ENCODE measurements at places on chromosomes 5 and 9.

GRCh38 chr9:2132484-2133082 lies 117.4 kb downstream of the SMARCA2 start:
- no peak for DNase-seq

DNA sequence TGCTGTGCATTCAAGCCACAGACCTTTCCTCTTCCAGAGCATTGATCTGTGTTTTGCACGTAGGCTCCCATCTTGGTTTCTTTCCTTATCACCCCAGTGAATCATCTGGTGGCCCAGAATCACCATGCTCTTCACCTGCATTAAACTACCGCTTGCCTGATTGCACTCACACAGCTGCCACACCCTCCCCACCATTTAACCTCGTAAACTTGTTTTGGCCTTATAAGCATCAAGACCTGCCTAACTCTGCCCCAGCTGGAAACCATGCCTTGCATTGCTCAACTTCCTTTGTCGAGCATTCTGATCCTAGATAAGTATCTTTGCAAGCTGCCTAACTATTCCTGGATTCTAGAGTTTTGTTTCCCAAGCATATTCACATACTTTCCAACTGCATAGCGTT lies 369.6 kb upstream of the SEMA6A start:
- DNase-seq, result no peak

DNA sequence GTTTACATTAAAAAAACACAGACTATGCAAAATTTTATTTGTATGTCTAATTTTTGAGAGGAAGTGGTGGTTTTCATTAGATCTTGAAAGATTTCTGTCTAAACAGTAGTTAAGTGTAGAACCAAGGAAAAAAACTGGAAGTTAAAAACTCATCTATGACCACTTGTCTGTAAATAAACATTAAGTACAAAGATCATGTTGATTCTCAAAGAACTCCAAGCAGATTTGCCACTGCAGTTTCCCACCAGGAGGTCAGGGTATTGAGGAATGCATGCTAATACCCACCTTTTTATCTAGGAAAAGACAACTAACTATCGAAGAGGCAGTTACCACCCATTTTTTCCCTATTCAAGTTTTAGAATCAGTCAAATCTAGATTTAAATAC lies 1.9 kb downstream of the STOM start:
- no peak for DNase-seq

DNA sequence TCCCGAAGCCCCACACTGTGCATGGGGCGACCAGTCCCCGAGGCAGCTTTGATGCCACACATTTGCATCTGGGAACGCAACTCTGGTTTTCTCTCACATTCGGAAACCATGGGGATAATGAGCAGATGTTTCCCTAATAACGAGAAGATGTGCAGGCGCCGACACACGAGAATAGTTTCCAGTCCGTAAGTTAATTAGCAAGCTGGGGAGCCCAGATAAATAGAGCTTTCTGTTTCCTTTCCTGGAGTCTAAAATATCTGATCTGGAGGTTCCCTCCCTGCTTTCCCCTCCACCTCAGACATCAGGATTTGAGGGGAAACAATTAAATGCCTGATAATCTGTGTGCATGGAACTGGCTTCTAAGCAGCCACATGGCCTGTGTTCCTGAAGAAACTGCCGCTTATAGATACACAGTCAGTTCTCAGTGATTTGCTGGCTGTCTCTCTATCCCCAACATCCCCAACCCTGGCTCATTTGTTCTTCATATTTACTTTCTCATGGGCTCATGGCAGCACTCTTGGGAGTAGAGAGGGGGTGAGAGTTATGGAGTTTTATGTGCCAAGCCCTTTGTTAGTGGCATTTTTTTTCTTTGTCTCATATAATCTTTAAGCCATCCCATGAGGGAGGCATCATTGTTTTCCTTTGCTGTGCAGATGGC lies 62.8 kb downstream of the PDZD2 start:
- no peak for DNase-seq

- DNase-seq, result no peak
Observed at GRCh38 chr9:120914953-120915352, 11.6 kb downstream of the TRAF1 start.

- DNase-seq, result no peak
Observed at GRCh38 chr5:153952893-153953292, 85.8 kb downstream of the FAM114A2 start.

- DNase-seq, result no peak
Observed at GRCh38 chr9:37432020-37432419, 9.5 kb downstream of the GRHPR start.

- no peak for DNase-seq
Observed at GRCh38 chr9:88983865-88984542, 7.3 kb upstream of the S1PR3 start.

GRCh38 chr9:88979021-88979420 lies 12.2 kb upstream of the S1PR3 start:
- DNase-seq, result no peak

- DNase-seq, result no peak
Observed at GRCh38 chr9:122562134-122562760, 9.3 kb downstream of the OR1N2 start.

GRCh38 chr9:88998911-88999310 lies 7.6 kb downstream of the S1PR3 start:
- DNase-seq, result no peak

- peak; percentile 93 for DNase-seq
Observed at GRCh38 chr9:127187231-127187956, 65.0 kb upstream of the ANGPTL2 start.

DNA sequence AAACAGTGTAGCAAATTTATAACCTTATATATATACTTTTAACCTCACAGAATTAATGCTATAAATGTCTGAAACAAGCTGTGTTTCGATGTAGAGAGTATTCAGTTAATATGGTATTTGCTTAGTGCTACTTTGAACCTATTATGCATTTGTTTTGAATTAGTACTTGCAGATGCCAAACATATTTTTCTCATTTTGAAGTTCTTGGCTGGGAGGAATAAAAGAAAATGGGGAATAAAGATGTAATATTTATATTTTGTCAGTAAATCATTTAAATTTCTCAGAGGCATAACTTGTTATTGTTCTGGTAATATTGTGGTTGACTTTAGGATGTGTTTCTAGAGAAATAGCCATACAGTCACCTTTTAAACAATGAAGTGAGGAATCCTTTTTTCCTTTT lies 175.9 kb upstream of the IZUMO3 start:
- no peak for DNase-seq

DNA sequence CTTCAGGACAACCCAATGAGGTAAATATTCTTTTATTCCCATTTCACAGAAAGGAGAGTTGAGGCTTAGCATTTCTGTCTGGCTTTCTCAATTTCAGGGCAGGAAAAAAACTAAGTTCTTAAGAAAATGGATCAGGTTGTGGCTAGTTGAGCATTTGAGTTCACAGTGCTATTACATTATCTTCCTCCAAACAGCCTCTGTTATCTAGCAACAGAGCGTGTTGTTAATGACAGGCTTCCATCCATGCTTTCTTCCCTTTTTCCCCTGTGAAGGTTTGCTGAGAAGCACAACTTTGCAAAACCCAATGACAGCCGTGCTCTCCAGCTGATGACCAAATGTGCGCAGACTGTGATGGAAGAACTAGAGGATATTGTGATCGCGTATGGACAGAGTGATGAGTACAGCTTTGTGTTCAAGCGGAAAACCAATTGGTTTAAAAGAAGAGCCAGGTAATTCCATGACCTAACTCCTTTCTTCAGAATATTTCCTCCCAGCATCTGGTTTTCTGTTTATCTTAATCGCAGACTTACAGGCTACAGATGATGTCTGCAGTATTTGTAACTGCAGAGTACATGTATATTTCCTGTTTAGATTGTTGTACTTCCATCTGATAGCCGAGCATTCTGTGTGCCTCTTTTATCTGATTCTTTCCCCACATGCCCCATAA lies 1.5 kb downstream of the THG1L start:
- no peak for DNase-seq

DNA sequence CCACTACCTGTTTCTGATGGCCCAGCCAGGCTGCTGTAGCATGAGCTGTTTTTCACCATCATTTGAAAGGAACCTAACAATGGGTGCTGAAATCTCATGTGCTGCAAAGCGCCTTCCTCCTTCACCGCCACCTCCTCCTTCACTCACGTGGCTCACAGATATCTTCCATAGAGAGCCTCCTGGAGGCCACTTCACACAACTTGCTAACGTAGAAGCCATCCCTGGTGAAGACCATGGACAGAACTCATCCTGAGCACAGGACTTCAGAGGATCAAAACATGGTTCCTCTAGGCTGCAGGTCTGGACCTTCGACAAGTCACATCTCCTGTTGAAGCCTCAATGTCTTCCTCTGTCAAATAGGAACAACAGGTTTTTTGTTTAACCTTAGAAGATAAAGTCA lies 155.5 kb upstream of the RAD23B start:
- no peak for DNase-seq

DNA sequence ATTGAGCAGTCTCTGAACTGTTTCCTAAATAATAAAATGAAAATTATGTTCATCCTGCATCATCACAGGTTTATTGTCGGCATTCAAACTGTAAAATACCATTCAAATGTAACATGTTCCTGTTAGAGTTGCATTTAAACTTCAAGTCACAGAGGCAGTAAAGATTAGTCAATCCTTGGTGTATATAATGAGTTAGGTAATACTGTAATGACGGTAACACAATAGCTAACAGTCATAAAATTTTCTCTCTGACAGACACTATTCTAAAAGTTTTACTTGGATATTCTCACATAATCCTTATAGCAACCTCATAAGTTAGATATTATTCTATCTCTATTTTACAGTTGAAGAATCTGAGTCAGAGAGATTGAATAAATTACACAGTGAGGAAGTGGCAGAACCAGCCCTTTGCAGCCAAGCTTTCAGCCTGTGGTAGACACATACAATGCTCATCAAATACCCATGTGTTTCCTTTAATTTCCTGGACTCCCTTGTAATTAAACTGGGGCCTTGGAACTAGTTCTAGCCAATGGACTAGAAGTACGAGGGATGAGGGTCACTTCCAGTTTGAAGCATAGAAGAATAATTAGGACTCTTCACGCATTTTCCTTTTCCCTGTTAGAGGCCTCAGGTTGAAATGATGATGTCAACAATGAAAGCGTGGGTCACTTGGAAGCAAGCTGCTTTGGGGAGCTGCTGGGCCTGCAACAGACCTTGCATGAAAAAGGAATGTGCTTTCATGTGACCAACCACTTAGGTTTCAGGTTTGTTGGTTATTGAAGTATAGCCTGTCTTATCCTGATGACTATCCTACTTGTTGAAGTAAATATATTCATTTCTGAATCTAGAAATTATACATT lies 12.3 kb upstream of the CAST start:
- DNase-seq, result no peak

- no peak for DNase-seq
Observed at GRCh38 chr5:77935506-77936364, 159.6 kb upstream of the TBCA start.

DNA sequence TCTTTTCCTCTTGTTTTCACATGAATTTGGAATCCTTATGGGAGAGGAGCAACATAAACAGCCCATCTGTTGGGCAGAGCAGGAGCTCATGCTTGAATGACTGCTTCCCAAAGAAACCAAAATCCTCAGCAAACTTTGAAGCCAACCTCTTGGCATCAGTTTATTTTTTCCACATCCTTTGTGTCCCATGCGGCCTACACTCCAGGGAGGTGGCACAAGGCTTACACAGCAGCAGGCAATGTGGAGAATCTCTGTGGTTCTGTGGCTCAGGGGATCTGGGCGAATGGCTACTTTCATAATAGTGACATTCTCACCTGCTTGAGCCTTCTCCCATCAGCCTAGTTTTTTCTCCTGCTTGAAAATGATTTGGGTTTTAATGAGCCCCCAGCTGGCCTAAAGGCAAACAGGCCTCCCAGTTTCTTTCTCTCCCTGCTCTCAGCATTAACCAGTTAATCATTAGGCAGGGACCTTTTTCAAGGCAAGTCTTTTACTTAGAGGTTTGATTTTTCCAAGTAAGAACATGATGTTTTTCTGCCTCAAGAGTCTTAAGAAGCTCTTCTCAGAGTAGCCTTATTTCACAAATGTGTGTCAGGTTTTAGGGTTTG lies 370.3 kb downstream of the ARHGEF28 start:
- DNase-seq, result no peak

GRCh38 chr9:37902796-37903646 lies 906 bp downstream of the SLC25A51 start:
- DNase-seq, result no peak

DNA sequence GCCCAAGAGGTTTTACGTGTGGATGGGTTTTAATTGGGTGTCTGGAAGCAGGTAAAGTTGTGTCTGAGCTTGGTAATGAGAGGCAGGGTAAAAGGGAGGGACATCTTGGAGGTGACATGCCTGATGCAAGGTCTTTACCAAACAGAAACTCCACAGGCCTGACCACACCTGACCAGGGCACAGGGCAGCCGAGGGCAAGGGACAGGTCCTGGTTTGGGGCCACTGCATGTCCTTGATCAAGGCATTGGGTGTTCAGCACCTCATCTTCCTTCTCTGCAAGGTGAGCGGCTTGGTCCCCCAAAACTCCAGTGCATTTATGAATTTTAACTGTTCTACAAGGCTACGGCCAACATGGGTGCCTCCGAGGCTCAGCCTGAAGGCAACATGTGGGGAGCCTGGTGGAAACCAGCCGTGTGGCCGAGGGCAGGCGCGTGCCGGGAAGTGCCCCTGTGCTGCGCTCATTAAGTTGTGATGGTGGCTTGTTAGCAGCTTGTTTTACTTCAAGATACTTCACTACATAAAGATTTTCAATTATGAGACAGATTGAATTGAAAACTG lies 30.7 kb upstream of the LPCAT1 start:
- no peak for DNase-seq

DNA sequence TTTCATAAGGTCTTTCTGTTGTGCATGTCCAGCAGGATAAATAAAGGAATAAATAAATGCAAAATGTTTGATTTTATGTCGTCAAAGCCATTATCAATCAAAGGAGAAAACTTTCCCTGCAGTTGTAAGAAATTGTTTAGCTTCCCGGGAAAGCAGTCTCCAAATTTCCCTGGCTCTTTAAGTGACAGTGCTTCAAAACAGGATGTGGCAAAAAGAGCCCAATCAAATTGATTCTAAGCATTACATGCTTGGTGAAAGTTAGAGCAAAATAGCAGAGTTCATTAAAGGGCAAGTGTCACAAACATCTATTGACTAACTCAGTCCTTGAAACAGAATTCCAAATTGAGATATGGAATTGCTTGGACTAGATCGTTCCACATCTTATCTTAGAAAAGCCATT lies 704.1 kb downstream of the PRELID2 start:
- no peak for DNase-seq

DNA sequence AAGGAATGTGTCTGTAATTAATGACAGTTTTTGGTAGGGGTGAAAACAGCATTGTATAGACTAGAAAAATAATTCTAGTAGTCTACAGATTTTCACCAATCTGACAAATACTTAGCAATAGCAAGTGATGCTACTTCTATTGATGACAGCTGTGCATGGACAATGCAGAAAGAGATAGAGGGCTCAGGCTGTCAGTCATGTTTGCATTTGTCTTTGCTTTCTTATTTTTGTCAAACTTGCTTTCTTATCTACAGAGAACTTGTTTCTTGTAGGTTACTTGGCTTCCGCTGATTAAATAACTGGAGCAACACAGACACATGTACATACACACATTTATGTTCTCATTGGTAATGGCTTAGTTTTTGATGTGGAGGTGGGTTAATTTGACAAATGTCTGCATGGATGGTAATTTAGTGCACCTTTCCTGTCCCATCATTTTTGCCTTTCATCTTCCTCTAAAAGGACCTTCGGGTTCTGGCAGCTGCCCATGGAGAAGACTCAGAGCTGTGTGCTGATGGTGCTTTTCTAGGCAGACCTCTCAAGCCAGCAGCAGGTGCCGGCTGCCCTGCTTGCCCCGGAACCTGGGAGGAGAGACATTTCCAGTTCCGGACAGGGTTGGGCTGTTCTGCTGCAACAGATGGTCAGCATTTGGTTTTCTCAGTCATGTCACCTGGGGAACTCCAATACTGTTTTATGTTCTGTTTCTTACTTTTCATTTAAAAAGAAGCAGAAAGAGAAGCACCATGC lies 28.8 kb downstream of the CAMK4 start:
- no peak for DNase-seq
